ENCODE measurements at places on chromosomes 6 and 20. TPM values are rescaled to one million over a fixed set of nuclear protein-coding genes. Genes with fewer than 3 reads are reported as not detected.

- peak overlapping the region; percentile 45 for H3K4me3 ChIP-seq
- no peak overlapping the region for H3K27ac ChIP-seq
Observed at GRCh38 chr20:21125072-21125848, 622 bp upstream of the KIZ start.

- no peak for DNase-seq
- peaks cover 5% of the 10 kb centered on the region for H3K27me3 ChIP-seq
- H3K27ac ChIP-seq, result no peak overlapping the region
- H3K36me3 ChIP-seq, result no peaks in the 10 kb centered on the region
- H3K4me1 ChIP-seq, result no peaks in the 10 kb centered on the region
Observed at GRCh38 chr20:5928836-5929715, 21.3 kb downstream of the TRMT6 start.

DNA sequence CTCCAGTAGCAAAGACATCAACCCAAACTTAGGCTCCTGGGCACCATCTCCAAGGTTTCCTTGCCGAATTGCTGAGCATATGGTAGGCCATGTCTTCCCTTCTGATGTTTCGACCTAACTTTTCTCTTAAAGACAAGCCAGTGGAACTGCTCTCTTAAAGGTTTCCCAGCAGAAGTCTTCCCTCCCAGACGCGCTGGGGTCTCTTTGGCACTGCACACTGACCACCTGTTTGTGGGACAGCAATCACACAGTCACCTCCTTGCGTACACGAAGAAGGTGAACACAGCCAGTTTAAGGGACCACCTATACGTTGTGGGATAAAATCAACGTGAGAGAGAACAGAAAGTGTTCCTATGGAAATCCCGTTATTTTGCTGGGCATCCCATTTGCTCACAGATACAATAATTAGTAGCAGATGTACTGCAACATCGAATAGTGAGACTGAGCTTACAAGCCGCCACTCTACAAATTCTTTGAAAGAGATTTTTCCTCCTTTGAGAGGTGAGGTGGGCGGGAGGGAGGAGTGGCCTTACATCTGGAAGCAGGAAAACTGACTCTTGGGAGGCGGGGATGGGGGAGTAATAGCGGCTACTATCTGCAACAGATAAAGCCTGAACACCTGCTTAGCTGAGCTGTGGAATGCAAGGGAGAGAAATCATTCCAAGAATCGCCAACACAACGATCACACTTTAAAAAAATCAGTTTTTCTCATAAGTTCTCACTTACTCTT, 9.9 kb downstream of the GRIK2 start:
- H3K36me3 ChIP-seq, result no peaks in the 10 kb centered on the region
- H3K27me3 ChIP-seq, result peaks cover 55% of the 10 kb centered on the region
- no peak overlapping the region for H3K27ac ChIP-seq
- DNase-seq, result no peak
- no peak overlapping the region for H3K4me3 ChIP-seq
- no peaks in the 10 kb centered on the region for H3K4me1 ChIP-seq

The TMC2 gene
- not detected for total RNA-seq

Measured in thymus (tissue), 14 donors.